ENCODE measurements at places on chromosomes 2 and 18. TPM values are rescaled to one million over a fixed set of nuclear protein-coding genes. Genes with fewer than 3 reads are reported as not detected.
A peak's percentile ranks its signal among the peaks of the same experiment; 100 is the strongest.

The UGT1A8 gene
- 2.5 TPM for total RNA-seq

The LCT gene
- 73.5 TPM for total RNA-seq

The CDH19 gene
- total RNA-seq = 2.5 TPM

The AP1S3 gene
- total RNA-seq = 6.3 TPM

The UGT1A7 gene
- total RNA-seq = 27.3 TPM

The CFC1 gene
- total RNA-seq = not detected

The KCNE4 gene
- total RNA-seq = 1.0 TPM

The SLC40A1 gene
- total RNA-seq = 208 TPM

The MATN3 gene
- 0.40 TPM for total RNA-seq

- no peak for DNase-seq
Observed at GRCh38 chr2:100018341-100019193, 123.8 kb downstream of the AFF3 start.

DNA sequence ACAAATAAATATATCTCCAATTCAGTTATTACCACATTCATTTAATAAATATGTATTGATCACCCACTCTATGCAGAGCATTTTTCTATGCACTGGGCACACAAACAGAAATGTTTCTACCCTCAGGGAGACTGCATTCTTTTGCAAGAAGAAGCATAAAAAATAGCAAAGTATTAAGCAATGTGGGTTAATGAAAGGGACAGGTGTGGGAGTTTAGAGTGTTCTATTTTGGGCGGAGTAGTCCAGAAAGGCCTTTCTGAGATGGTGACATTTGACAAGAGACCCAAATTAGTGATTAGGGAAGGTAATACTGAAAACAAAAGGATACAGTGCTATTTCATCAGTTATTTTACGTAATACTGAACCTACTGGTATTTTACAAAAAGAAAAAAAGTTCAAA lies 394.3 kb upstream of the CHST9 start:
- DNase-seq = no peak

- DNase-seq = peak; percentile 80
Observed at GRCh38 chr2:221573430-221574230, 1.5 kb upstream of the EPHA4 start.

DNA sequence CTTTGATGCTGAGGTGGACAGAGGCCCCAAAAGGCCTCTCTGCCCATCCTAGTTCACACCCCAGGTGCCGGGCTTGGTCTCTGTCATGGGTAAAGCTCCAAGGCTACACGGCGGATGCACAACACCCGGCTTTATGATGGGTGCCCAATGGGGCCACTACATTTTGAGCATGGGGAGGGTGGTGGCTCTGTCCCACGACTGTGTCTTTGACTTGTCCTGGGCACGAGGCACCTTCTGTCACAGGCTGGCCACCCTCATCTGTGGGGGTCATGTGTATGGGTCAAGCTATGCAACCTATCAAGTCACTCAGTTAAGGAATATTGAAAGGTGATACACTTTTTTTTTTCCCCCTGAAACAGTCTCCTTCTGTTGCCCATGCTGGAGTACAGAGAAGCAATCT lies 63.7 kb downstream of the EDAR start:
- no peak for DNase-seq

GRCh38 chr2:20093263-20094141 lies 42.1 kb upstream of the LAPTM4A start:
- peak; percentile 71 for DNase-seq

DNA sequence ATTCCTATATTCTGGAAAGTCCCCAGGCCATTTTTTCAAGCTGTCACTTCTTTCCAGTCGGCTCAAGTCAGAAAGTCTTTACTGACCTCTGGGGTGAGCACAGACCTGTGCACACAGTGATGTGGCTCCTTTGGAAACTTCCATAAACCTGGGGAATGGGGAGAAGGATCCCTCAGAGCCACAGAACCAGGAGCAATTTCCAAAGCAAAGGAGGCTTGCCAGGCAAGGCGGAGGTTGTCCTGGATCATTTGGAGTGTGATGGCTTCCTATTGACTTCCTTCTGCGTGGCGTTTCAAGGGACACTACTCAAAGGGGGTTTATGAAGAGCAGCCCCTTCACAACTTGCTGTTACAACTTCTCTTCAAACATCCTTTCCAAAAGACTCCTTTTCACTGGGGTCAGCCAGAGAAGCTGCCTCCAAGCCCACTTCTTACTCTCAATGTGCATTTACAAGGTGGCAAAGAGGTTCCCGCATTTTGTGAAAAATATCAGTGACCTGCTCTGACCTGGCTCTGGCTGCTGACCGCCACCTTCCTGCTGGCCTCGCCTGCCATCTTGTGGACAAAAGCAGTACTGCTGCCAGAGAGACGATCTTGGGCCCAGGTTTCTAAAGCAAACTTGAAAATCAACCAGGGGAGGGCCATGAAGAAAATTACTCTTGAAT lies 18.2 kb upstream of the TMEM247 start:
- peak; percentile 81 for DNase-seq

DNA sequence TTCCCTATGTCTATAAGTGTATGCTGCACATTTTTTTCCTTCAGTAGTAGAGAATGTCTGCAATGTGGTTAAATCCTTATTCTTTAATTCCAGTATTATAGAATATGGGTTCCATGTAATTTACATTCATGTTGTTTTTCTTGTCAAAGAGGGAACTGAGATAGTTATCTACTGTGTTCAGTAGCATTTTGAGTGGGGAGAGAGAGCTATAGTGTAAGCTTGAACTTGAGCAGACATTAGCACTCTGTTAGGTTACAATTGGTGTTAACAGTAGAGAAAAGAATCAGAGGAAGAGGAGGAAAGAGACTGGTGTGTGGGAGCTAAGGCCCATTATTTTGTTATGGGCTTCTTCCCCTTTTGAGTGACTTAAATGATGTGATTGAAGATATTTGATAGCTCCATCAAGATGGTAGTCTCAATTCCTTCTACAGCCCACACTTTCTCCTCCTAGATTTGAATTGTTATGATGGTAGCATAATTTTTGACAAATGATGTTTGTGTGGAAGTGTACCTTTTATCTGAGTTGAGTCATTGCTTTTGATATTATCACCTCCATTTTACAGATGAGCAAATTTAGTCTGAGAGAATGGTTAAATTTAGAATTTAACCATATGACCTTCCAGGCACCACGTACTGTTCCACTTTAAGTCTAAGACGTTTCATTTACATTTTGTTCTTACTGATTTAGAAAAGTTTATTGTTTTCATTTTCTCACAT lies 71.3 kb downstream of the FMNL2 start:
- no peak for DNase-seq

DNA sequence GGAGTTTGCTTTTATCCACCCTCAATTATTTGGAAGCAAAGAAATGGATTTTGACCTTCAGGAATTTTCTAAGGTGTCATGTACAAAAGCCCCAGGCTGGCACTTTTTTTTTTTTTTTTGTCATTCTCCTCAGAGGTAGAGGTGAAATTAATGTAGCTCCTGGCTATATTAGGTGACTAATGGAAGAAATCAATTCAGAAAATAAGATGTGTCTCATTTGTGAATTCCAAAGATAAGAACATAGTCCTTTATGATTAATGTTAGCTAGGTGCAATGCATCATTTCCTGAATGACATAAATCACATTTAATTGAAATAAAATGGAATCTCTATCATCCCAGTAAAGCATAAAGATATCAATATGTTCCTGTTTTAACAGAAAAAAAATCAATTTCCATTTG lies 477.6 kb downstream of the FBXO15 start:
- DNase-seq = no peak

- no peak for DNase-seq
Observed at GRCh38 chr18:50947899-50948298, 19.9 kb upstream of the ELAC1 start.

GRCh38 chr18:32735781-32736180 lies 37.0 kb downstream of the KLHL14 start:
- no peak for DNase-seq

DNA sequence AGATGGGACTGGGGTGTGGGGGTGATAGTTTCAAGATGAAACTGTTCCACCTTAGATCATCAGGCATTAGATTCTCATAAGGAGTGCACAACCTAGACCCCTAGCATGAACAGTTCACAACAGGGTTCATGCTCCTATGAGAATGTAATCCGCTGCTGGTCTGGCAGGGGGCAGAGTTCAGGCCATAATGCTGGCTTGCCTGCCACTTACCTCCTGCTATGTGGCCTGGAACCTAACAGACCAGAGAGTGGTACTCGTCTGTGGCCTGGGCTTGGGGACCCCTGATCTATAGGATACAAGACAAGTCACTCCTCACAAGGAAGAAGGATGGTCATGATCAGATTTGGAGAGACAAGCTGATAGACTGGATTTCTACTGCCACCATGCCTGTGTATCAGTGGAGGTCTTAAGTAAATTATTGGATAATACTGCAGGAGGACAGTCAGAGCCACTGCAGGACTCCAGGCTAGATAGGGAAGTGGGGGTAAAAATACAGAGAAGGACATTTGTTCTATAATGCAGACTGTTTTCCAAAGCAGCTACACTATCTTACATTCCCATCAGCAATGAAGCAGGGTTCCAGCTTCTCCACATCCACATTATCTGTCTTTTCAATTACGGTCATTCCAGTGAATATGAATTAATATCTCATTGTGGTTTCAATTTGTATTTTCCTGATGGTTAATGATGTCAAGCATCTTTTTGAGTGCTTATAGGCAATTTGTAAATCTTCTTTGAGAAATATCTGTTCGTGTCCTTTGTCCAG lies 28.8 kb upstream of the APOB start:
- DNase-seq = no peak

DNA sequence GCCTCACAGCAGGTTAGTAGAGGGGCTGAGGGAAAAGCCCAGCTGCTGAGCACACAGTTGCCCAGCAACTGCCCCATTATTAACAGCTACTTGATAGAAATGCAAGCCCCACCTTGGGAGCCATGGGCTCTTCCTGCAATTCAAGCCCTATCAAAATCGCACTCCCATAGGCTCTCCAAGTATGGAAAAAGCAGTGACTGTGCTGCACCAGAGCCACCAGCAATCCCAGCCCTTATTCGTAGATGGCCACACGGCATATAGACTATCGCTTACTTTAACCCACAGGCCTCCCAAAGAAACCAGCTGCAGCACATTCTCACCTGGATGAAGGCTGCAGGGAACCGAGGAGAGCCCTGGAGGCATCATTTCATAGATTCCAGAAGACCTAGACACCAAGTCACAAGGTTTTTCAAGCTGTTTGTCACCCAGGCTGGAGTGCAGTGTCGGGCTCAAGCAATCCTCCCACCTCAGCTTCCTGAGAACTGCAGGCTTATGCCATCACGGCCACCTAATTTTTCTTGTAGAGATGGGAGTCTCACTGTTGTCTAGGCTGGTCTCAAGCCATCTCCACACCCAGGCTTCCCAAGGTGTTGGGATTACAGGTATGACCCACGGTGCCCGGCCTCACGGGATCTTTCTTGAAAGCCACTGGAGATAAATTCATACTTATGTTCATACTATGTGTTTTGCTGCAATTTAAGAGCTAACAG lies 11.3 kb downstream of the NCL start:
- no peak for DNase-seq

- no peak for DNase-seq
Observed at GRCh38 chr18:77478646-77479442, 229.2 kb downstream of the GALR1 start.

DNA sequence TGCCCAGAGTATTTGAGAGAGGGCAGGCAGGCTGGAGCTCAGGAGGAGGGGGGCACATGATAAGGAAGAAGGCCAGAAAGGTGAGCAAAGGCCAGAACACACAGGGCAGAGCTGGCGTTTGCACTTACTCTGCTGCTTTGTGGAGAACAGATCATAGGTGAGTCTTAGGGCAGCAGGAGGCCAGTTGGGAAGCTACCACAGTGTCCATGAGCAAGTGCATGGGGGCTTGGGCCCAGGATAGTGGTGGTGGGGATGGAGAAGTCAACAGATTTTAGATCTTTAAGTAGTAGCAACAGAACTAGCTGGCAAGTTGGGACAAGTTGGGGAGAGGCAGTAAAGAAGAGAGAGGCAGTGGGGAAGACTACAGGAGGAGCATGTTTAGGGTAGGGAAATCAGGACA lies 168.0 kb downstream of the ANTXR1 start:
- DNase-seq = no peak

DNA sequence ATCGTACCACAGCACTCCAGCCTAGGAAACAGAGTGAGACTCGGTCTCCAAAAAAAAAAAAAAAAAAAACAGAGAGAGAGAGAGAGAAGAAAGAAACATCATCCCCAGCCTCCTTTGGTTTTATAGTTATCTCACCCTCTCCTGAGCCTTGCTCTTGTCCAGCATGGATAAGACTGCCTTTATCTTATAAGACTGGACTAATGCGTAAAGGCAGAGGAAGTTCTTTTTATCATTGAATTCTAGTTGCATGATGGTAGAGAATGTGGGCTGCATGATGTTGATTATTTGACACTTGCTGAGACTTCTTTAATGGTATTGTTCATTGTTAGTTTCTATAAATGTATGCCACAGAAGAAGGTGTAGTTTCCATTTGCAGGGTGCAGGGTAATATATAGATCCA lies 124.4 kb downstream of the ZBTB7C start:
- no peak for DNase-seq

DNA sequence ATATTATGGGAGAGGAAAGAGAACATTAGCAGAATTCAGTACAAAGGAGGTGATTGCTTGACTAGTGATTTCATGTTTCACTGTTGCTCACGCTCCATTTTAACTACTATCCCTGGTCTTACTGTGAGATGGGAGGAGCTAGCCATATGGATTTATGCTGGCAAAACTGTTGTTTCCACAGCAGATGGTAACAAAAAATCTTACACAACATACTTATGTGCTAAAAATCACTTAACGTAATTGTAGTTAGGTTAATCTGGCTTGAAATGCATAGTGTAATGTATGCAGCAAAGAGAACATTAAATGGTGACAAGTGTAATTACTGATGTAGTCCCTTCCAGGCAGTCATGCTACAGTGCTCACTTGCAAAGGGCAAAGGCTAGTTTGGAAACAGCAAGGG lies 155.6 kb upstream of the LYPD1 start:
- no peak for DNase-seq

GRCh38 chr2:219638217-219638947 lies 11.0 kb downstream of the SLC4A3 start:
- DNase-seq = no peak

- DNase-seq = peak; percentile 65
Observed at GRCh38 chr18:24491927-24492834, 31.7 kb downstream of the HRH4 start.

GRCh38 chr18:22473366-22473765 lies 55.7 kb upstream of the CTAGE1 start:
- DNase-seq = no peak

Measured in Peyer's patch (tissue), 4 donors.